ENCODE measurements at places on chromosomes 1 and 21. TPM values are rescaled to one million over a fixed set of nuclear protein-coding genes. Genes with fewer than 3 reads are reported as not detected.
A peak's percentile ranks its signal among the peaks of the same experiment; 100 is the strongest.

GRCh38 chr1:197307136-197307535 lies 39.1 kb downstream of the CRB1 start:
- no peaks in the 10 kb centered on the region for H3K4me1 ChIP-seq
- H3K4me3 ChIP-seq, result no peak overlapping the region
- no peak overlapping the region for H3K27ac ChIP-seq
- no peak for DNase-seq

GRCh38 chr1:206835186-206835585 lies 30.2 kb upstream of the IL20 start:
- no peak overlapping the region for H3K27ac ChIP-seq
- H3K4me3 ChIP-seq, result no peak overlapping the region
- peaks cover 8% of the 10 kb centered on the region for H3K4me1 ChIP-seq
- H3K27me3 ChIP-seq, result no peaks in the 10 kb centered on the region
- no peak for DNase-seq

GRCh38 chr1:211932231-211932932 lies 101.8 kb upstream of the LPGAT1 start:
- H3K36me3 ChIP-seq, result no peaks in the 10 kb centered on the region
- H3K4me3 ChIP-seq, result no peak overlapping the region
- no peaks in the 10 kb centered on the region for H3K27me3 ChIP-seq
- no peaks in the 10 kb centered on the region for H3K4me1 ChIP-seq
- DNase-seq, result no peak

The HSD11B1 gene
- total RNA-seq, result 0.80 TPM

DNA sequence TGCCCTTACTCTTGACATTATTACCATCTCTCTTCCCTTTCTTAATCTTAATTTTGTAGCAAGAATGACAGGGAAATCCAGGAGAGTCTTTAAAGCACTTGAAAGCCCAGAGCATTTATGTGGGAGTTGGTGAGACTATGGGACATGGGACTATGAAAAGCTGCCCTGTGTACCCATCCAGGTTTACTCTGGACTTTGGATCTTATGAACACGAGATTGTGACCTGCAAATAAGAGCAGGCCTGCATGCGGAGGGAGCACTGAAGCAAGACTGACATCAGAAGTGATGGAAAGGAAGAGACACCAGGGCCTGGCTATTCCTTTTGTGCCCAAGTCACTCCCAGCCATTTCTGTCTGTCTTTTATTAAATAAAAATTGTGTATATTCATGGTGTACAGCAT lies 209.6 kb downstream of the NUF2 start:
- H3K4me1 ChIP-seq, result no peaks in the 10 kb centered on the region
- no peak for DNase-seq
- no peaks in the 10 kb centered on the region for H3K27me3 ChIP-seq
- H3K4me3 ChIP-seq, result no peak overlapping the region

DNA sequence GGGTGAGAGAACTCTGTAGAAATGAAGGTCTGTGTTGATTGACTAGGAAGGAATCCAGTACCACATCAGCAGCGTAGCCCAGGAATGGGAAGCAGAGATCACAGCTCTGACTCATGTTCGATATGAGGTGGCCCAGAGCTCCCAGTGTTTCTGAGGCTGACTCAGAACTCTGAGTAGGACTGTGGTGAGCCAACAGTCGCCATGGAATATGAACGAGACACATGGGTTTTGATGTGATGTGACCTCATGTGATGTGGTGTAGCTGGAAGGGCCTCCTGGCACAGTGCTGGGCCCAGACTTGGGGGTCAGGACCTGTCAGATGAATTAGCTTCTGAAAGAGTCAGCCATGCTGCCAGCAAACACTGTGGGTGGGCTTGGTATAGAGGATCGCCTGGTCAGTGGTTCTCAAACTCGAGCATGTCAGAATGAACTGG lies 237.0 kb downstream of the MRPL39 start:
- H3K4me3 ChIP-seq, result no peak overlapping the region
- H3K36me3 ChIP-seq, result no peaks in the 10 kb centered on the region
- H3K27ac ChIP-seq, result no peak overlapping the region
- no peaks in the 10 kb centered on the region for H3K4me1 ChIP-seq
- H3K27me3 ChIP-seq, result no peaks in the 10 kb centered on the region

GRCh38 chr1:156492013-156492590 lies 8.5 kb downstream of the MEF2D start:
- DNase-seq, result no peak
- peaks cover 100% of the 10 kb centered on the region for H3K4me1 ChIP-seq
- H3K36me3 ChIP-seq, result peaks cover 6% of the 10 kb centered on the region
- no peaks in the 10 kb centered on the region for H3K27me3 ChIP-seq
- peak overlapping the region; percentile 9 for H3K4me3 ChIP-seq

GRCh38 chr1:93350875-93351274 lies 5.2 kb downstream of the DR1 start:
- H3K4me3 ChIP-seq, result no peak overlapping the region
- peaks cover 38% of the 10 kb centered on the region for H3K4me1 ChIP-seq
- H3K27ac ChIP-seq, result no peak overlapping the region
- peaks cover 19% of the 10 kb centered on the region for H3K36me3 ChIP-seq

The LCE2C gene
- not detected for total RNA-seq

DNA sequence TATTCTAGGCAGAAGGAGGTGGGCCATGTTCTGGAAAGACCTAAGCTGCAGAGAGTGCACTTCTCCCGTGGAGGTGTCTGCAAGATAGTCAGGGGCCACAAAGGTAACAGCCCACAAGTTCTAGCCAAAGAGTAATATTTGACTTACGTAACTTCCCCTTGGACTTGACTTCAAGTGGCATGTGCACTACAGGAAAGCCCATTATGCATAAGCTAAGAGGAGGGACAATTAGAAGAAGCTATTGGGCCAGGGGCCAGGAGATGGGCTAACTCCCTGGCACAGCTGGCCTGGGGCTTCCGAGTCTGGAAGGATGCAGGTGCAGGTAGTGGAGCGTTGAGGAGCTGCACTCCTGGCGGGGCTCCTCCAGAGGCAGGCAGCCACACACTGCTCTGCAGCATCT lies 58.3 kb downstream of the ERG start:
- H3K4me3 ChIP-seq, result no peak overlapping the region
- DNase-seq, result no peak
- H3K27me3 ChIP-seq, result no peaks in the 10 kb centered on the region
- no peak overlapping the region for H3K27ac ChIP-seq
- no peaks in the 10 kb centered on the region for H3K36me3 ChIP-seq

DNA sequence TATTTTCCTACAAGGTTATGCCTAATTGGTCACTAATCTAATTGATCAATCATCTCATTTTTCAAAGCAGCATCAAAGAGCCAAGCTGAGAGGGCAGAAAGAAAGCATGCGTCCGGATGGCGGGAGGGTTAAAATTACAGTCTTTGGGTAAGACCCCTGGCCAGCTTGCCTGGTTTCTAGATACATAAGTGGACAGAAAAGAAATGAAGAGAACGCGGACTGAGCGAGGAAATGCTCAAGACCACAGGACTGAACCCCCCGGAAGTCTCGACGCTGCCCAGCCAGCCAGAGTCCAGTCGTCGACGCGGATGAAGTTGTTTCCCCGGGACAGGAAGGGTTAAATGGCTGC lies 297.2 kb downstream of the OMA1 start:
- peaks cover 3% of the 10 kb centered on the region for H3K27me3 ChIP-seq
- no peak overlapping the region for H3K27ac ChIP-seq
- no peak overlapping the region for H3K4me3 ChIP-seq

- H3K4me3 ChIP-seq, result no peak overlapping the region
- H3K36me3 ChIP-seq, result no peaks in the 10 kb centered on the region
- H3K27ac ChIP-seq, result no peak overlapping the region
- DNase-seq, result no peak
- peaks cover 4% of the 10 kb centered on the region for H3K27me3 ChIP-seq
Observed at GRCh38 chr1:47411436-47411835, 4.6 kb upstream of the FOXE3 start.

The EYA3 gene
- total RNA-seq, result 31.5 TPM

- peaks cover 10% of the 10 kb centered on the region for H3K36me3 ChIP-seq
- H3K27me3 ChIP-seq, result no peaks in the 10 kb centered on the region
- DNase-seq, result peak; percentile 60
Observed at GRCh38 chr1:202143768-202144401, 652 bp downstream of the ARL8A start.

GRCh38 chr1:97849345-97850340 lies 71.2 kb downstream of the DPYD start:
- no peak overlapping the region for H3K4me3 ChIP-seq
- no peaks in the 10 kb centered on the region for H3K27me3 ChIP-seq
- no peak for DNase-seq
- no peaks in the 10 kb centered on the region for H3K36me3 ChIP-seq
- no peak overlapping the region for H3K27ac ChIP-seq

- H3K4me1 ChIP-seq, result no peaks in the 10 kb centered on the region
- DNase-seq, result no peak
- no peak overlapping the region for H3K27ac ChIP-seq
- no peak overlapping the region for H3K4me3 ChIP-seq
- H3K27me3 ChIP-seq, result no peaks in the 10 kb centered on the region
Observed at GRCh38 chr1:10671622-10672342, 124.7 kb downstream of the CASZ1 start.

- no peaks in the 10 kb centered on the region for H3K36me3 ChIP-seq
- no peak overlapping the region for H3K27ac ChIP-seq
- H3K27me3 ChIP-seq, result peaks cover 49% of the 10 kb centered on the region
- H3K4me3 ChIP-seq, result no peak overlapping the region
- peaks cover 19% of the 10 kb centered on the region for H3K4me1 ChIP-seq
Observed at GRCh38 chr1:114154146-114154962, 685 bp upstream of the SYT6 start.

DNA sequence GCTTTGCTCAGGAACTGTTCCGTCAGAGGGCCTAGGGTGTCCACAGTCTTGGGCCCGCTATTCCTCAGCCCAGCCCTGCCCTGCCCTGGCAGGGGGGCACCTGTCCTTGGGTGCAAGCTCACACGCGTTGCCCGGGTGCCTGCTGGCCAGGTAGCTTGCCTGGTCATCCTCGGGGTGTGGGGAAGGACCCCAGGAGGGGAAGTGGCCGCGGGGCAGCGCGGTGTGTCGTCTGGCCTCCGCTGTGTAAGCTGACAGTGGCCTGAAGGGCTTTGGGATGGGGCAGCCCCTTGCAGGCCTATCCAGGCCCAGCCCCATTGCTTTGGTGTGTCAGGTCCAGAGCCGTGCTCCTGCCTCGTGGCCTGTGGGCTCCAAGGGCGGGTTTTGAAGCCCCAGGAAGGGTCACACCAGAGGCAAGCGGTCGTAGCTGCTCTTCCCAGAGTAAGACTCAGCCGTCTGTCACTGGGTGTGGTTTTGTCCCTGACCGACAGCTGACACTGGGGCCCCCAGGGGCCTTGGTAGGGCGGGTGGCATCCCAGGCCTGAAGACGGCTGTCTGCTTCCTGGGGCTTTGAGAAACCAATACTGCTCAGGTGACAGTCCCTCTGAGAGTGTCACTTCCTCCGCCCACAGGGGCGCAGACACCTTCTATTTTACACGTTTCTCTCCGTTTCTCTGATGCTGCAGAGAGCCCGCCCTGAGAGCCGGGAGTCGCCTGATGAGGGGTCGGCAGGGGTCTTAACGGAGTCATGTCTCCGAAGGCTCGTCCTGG lies 72.1 kb downstream of the SKI start:
- peak overlapping the region; percentile 52 for H3K4me3 ChIP-seq
- H3K27me3 ChIP-seq, result no peaks in the 10 kb centered on the region

- H3K4me3 ChIP-seq, result no peak overlapping the region
- no peaks in the 10 kb centered on the region for H3K4me1 ChIP-seq
- H3K27ac ChIP-seq, result no peak overlapping the region
- H3K27me3 ChIP-seq, result no peaks in the 10 kb centered on the region
- H3K36me3 ChIP-seq, result no peaks in the 10 kb centered on the region
Observed at GRCh38 chr1:115727706-115728249, 40.7 kb downstream of the CASQ2 start.

GRCh38 chr1:117710710-117711109 lies 104.9 kb downstream of the TENT5C start:
- no peaks in the 10 kb centered on the region for H3K36me3 ChIP-seq

GRCh38 chr1:38444770-38445442 lies 398.3 kb upstream of the POU3F1 start:
- no peak overlapping the region for H3K4me3 ChIP-seq
- H3K27ac ChIP-seq, result no peak overlapping the region
- no peaks in the 10 kb centered on the region for H3K27me3 ChIP-seq
- no peaks in the 10 kb centered on the region for H3K4me1 ChIP-seq
- no peaks in the 10 kb centered on the region for H3K36me3 ChIP-seq

- H3K36me3 ChIP-seq, result no peaks in the 10 kb centered on the region
- H3K4me3 ChIP-seq, result no peak overlapping the region
- no peak overlapping the region for H3K27ac ChIP-seq
- no peaks in the 10 kb centered on the region for H3K27me3 ChIP-seq
- DNase-seq, result no peak
Observed at GRCh38 chr1:160171354-160171753, 19.0 kb upstream of the CASQ1 start.

DNA sequence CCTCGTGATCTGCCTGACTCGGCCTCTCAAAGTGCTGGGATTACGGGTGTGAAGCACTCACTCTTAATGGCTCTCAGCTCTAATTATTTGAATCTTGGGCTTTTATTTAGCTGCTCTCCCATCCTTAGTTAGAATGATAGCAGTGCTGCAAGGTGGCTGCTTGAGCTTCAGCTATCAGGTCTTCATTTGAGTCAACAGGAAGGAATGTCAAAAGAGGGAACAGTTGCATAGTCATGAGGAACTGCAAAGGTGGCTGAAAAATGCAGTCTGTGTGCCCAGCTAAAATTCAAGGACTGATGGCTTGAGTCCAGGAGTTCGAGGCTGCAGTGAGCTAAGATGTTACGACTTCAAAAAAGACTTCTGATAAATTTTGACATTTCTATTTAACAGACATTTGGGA lies 55.6 kb downstream of the UCK2 start:
- no peak for DNase-seq
- H3K4me3 ChIP-seq, result no peak overlapping the region
- H3K27ac ChIP-seq, result no peak overlapping the region

DNA sequence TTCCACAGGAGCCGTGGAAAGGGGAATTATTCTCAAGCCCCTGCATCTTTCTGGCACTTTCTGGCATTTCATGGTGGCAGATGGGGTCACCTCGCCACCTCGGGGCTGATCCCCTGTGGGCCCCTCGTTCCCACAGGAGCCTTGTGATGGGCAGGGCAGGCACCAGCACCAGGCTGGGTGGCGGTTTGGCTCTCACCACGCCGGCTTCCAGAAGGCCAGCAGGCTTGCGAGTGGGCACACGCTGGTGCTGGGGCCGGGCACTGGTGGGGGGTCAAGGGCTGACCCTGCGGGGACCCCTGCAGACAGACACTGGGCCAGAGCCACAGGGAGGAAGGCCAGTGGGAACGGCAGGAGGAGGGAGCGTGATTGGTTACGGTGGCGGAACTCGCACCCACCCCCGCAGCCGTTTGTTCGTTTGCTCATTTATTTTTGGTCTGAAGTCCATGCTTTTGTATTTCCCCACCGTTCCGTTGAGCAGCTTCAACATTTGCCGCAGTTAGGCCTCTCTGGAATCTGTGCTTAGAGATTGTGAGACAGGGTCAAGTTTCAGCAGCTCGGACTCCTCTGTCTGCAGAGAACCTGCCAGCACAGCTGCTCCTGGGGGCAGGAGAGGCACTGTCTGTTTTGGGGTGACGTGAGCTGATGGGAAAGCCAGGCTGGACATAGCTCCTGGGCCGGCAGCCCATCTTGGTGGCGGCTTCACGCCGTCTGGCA lies 5.3 kb downstream of the COL18A1 start:
- H3K27me3 ChIP-seq, result peaks cover 14% of the 10 kb centered on the region
- no peak overlapping the region for H3K4me3 ChIP-seq
- H3K36me3 ChIP-seq, result no peaks in the 10 kb centered on the region

- no peaks in the 10 kb centered on the region for H3K4me1 ChIP-seq
- peaks cover 21% of the 10 kb centered on the region for H3K27me3 ChIP-seq
- no peak overlapping the region for H3K27ac ChIP-seq
- no peak overlapping the region for H3K4me3 ChIP-seq
- no peaks in the 10 kb centered on the region for H3K36me3 ChIP-seq
Observed at GRCh38 chr1:214550857-214551435, 456 bp downstream of the PTPN14 start.

The PCBP3 gene
- 0.35 TPM for total RNA-seq

The NR1I3 gene
- total RNA-seq, result not detected

- DNase-seq, result no peak
- H3K36me3 ChIP-seq, result no peaks in the 10 kb centered on the region
- peaks cover 14% of the 10 kb centered on the region for H3K4me1 ChIP-seq
- no peak overlapping the region for H3K27ac ChIP-seq
Observed at GRCh38 chr1:161921990-161922389, 101.7 kb downstream of the OLFML2B start.

Measured in CD8-positive, alpha-beta memory T cell (primary cell).